ENCODE measurements at places on chromosomes 12 and 14.

DNA sequence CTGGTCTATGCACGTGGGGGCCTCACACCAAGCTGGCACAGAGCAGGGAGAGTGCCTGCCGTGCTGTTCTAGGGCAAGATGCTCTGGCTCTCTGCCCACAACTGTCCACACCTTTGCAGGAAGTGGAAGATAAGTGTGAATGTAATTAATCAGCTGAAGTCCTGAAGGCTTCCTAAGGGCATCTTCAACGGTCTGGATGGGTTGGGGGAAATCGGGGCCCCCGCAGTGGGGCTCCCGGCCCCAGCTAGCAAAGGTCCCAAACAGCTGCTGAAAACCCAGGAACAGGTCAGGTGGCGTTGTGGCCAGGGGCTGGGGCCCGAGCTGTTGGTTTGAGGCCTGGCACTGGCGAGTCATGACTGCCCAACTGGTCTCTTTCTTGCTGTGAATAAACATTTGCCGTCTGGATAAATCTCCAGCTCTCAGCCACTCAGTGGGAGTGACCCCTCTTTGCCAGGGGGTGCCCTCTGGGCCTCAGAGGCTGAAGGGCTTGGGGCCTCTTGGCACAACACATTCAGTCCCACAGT, 6.7 kb upstream of the SLC25A29 start:
- DNase-seq: no peak

DNA sequence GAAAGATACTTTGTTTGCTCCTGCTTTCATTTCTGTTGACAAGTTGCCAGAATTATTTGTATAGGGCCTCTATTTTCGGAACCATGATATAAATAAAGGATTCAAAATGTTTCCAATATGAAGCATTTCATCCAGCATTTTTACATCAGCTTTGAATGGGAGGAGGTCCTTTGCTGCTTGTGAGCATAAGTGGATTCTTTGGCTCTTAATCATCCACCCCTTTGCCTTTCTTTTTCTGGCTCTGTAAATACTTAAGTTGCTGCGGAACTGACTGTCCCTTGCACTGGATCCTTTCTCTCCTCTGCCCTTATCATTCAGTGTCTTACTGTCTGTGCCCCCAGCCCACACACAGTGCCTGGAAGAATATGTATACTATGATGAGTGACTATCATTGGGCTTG, 357.3 kb upstream of the RGS6 start:
- DNase-seq: no peak

DNA sequence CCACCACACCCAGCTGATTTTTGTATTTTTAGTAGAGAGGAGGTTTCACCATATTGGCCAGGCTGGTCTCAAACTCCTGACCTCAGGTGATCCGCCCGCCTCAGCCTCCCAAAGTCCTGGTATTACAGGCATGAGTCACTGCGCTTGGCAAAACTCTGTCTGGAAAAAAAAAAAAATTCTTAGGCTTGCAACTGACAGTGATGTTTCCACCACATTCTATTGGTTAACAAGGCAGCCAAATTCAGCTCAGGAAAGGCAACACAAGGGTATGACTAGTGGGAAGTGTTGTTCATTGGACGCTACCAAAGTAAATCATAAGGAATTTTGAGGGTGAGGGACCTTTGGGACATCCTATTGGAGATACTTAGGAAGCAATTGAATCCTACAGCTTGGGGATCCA, 2.9 kb upstream of the SBNO1 start:
- DNase-seq: no peak

DNA sequence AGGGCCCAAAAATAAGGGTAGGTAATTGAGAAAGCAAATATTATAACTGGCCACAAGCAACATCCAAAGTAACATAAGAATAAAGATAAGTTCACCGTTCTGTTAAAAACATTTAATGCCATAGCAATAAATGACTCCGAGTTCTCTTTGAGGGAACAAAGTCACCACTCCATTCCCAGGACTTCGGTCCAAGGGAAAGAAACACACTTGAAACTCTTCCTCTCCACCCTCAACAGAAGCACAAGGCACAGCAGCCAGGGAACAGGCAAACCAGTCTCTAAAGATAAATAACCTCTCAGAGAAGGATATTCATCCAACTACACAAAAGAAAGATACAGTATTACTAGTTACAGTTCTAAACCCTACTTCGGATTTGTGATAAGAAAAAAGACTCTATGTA, 2.5 kb downstream of the SETD3 start:
- no peak for DNase-seq

DNA sequence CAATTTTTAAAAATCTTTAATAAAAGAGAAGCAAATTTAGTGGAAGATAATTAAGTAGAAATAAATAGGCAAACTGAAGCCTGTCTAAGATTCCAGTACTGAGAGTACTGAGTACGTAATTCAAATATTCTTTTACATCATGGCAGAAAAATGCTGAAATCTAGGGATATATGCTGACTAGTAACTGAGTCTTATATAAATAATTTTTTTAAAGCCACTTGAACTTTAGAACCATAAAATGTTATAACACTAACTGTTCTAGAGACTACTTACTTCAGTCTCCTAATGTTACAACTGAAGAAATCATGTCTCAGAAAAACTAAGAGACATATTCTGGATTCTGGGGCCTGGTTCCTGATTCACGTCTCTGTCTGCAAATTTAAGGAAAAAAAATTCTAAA, 230.6 kb upstream of the PLEKHG7 start:
- no peak for DNase-seq

DNA sequence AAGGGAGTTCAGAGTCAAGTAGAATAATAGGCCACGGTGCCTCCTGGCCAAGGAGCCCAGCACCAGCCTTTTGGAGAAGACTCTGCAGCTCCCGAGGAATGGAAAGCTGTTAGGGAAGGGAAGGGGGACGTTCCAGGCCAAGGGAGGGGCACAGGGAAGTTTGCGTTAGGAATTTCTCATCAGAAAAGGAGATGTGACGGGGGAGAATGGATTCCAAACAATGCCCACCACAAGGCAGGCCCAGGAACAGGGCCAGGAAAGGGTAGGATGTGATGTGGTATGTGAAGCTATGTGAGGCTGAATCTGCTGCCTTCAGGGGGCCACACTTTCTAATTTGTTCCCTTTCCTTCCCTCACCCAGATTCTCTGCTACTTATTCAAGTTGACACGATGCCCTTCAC, 46.0 kb downstream of the DGLUCY start:
- DNase-seq: no peak

GRCh38 chr12:131315601-131316000, 361.9 kb downstream of the ADGRD1 start:
- DNase-seq: no peak

DNA sequence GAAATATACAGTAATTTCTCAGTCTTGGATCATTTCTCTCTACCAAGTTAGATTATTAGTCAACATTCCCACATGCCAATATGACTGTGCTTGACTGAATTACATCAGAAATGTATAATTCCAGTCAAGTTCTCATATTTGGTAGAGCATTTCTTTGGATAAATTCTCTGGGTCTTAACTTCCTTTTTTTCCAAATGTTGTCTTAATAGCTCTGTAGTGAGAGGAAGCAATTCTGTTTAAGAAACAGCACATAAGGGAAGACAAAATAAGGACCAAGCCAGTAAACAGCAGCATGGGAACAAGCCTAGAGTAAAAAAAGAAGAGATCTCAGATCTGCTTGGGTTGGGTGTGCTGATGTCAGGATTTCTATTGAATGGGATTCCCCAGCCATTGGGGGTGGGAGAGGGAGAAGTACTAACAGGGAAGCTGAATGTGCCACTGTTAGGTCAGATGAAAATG, 14.2 kb upstream of the DYRK2 start:
- DNase-seq: no peak
